ENCODE measurements at places on chromosomes 13 and 19.
A peak's percentile ranks its signal among the peaks of the same experiment; 100 is the strongest.

DNA sequence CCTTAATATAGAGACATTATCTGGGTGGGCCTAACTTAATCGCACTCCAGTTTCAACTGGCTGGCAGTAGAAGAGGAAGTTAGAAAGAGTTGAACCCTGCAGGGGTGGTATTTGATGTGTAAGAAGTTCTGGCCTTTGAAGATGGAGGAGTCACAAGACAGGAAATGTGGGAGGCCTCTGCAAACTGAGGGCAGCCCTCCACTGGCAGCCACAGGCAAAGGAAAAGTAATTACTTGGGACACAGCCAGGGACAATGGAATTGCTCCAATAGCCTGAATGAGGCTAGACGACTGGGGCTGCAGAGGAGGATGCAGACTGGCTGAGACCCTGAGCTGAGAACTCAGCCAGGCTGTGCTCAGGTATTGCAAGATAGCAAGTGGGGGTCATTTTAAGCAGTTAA lies 703.3 kb upstream of the ARGLU1 start:
- DNase-seq, result no peak

DNA sequence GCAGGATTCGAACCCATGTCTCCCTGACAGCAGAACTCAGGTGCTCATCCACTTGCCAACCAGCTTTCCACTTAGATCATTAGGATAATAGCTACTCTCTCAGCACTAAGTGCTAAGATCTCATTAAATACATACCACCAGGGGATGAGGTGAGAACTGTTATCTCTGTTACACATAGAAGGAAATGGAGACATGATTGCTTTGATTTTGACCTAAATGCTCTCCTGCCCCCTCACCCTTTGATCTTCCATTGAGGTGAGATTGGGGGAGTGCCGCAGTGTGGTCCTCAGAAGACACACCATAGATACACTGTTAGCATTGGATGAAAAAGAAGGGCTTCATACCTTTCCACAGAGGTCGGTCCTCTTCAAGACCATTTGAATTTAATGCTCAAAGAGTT lies 38.9 kb upstream of the NPAS1 start:
- no peak for DNase-seq

- DNase-seq, result no peak
Observed at GRCh38 chr19:10422046-10422461, 1.7 kb downstream of the PDE4A start.

GRCh38 chr13:52454820-52455676 lies at the start of gene CKAP2:
Gene CKAP2 (plus strand): TSS chr13:52455478. CDS start chr13:52455557, 79 bp downstream.
- peak; percentile 92 for DNase-seq

GRCh38 chr13:27083183-27083582 lies 88.4 kb downstream of the USP12 start:
- DNase-seq, result no peak

DNA sequence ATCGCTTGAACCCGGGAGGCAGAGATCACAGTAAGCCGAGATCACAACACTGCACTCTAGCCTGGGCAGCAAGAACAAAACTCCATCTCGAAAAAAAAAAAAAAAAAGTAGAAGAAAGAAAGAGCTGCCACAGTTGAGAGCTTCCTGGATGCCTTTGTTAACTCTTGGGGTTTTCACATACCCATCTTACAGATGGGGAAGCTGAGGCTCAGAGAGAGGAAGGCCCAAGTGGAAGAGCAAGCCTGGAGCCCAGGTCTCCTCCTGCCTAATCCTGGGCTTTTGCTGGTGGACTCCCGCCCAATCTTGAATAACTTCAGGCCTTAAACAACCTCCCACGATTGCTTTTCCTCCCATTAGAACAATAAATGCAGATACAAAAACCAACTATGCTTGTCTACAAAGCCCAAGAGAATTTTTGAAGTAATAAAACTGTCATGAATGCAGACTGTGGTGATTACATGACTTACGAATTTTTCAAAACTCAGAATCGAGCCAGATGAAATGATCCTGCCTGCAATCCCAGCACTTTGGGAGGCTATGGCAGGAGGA lies 41.7 kb downstream of the LTBP4 start:
- no peak for DNase-seq

DNA sequence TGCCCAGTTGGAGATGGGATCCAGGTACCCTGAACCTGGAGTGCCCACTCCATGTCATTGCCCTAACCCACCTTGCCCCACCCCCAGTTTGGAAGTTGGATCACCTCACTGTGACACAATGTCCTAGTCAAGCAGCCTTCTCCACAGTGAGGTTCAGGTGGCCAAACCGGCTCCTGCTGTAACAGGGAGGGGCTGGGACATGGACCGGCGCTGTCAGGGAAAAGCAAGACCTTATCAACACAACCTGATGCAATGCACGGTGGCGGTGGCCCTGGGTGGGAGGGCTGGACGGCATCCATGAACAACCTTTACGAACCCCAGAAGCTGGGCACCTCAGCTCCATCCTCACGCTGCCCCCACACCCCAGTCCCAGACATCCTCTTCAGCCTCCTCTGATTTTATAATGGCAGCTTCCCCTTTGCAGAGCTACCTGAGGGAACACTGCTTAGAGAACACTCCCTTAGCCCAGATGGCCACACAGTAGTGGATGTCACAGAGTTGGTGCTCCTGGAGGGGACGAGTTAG lies 1.6 kb upstream of the KRTDAP start:
- DNase-seq, result no peak

DNA sequence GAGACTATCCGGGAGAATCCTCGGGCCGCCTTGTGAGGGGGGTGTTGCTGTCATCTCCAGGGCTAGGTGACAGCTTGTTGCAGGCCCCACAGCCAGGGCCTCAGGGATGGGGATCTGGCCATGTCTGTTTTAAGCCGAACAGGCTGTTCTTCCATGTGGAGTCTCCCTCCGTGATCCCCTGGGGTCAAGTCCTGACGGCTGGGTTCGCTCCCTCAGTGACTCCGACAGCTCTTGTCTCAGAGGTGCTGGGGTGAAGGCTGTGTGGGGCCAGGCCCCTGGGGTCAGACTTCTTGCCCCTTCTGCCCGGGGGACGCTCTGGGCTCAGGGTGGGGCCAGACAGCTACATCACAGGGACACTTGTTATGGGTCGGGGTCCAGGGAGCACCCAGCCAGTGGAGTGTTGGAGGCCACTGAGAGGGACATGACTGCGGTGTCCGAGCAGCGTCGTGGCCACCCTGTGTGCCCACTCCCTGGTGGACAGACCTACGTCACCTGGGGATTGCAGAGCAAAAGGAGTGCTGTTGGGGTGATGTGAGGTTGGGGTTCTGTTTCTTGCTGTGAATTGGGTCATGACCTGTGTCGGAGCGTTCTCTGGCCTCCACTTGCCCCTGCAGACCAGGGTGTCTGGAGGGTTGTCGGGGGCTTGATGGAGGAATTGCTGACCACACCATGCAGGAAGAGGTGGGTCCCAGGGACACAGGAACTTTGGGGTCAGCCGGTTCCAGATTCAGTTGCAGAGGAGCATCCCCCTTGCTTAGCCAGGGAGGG lies 21.5 kb downstream of the EPN1 start:
- DNase-seq, result no peak

DNA sequence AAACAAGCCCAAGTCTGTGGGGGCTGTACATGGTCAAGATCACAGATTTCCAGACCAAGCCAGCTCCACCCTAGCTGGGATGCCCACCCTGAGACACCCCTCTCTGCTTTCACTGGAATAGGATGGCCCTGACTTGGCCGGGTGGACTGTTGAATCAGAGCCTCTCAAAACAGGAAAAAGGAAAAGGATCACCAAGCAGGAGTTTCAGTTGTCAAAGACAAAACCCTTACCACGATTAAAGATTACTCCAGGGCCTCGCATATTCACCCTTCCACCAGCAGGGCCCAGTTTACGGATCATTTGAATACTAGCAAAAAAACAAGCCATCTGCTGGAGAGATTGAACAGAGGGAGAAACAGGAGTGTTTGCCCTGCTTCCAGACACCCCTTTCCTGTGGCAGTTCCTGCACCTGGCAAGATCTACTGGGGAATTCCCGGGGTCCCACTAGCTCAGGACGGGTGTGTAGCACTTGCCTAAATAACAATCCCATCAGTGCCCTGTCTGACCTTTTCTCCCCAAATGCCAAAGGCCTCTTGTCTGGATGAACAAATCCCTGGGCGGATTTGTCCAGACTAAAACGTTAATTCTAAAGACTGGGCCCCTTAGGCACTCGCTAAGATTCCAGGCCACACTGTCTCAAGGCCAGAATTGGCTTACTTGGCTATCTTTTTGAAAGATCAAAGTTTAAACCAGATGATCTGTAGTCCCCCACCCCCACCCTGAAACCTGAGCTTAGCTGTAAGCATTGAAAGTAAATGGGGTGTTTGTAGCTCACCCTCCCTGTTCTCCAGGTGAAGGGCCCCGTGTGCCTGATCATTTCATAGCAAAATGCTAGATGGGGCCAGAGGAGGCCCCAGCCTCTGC lies 38.4 kb downstream of the ACTN4 start:
- DNase-seq, result no peak

DNA sequence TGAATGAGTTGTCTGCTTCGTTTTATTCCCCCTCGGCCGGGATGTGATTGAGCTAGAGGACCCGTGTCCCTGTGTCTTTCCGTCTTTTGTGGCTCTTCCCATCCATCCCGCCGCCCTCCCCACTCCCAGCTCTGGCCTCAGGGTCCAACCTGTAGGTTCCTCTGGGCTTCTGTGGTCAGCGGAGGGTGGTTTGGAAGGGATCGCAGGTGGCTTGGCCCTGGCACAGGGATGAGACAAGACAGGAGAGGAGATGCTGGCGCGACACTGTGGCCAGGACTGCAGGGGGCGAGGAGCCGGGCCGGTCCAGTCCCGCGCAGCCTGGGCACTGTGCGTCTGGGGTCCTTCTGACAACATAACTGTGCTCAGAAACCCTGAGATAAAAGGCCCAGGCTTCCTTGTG lies 2.0 kb downstream of the EVI5L start:
- no peak for DNase-seq

DNA sequence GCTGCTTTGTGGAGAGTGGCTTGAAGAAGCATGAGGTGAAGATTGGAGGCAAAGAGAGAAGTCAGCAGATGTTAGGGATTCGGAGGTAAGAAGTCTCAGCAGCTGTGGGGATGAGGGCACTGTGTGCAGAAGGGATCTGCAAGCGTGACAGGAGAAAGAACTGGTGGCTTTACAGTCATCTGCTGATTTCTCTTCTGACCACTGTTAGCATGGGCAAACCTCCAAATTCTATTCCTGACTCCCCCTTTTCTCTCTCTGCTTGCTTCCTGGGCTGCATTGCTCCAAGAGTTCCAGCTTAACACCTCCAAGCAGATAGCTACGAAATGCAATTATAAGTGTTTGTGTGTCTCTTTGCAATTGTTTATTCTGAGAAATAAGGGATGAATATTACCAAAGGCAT lies 159.6 kb downstream of the GGACT start:
- DNase-seq, result no peak

DNA sequence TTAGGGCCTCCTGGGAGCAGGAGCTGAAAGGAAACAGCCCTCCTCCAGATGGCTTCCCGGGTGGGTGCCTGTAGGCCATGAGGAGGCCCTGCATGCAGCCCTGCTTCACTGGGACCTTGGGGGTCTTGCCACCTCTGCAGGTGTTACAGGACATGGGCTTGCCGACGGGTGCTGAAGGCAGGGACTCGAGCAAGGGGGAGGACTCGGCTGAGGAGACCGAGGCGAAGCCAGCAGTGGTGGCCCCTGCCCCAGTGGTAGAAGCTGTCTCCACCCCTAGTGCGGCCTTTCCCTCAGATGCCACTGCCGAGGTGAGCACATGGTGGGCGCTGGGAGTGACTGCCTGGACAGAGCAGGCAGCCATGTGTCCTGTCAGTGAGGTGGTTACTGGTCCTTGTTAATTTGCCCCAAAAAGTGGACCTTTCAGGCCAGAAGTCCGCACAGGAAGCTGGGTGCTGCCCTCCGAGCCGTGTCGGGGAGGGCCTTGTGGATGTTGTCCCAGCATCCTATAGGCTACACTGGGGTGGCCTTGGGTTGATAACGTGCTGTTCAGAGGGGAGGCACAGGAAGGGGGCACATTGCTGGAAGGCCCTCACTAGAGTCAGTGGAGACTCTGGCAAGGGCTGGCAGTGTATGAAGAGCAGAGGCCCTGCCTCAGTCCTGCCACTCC lies 18.7 kb upstream of the QTRT1 start:
- DNase-seq, result no peak

GRCh38 chr13:24877531-24877930 lies 113.6 kb downstream of the RNF17 start:
- no peak for DNase-seq

DNA sequence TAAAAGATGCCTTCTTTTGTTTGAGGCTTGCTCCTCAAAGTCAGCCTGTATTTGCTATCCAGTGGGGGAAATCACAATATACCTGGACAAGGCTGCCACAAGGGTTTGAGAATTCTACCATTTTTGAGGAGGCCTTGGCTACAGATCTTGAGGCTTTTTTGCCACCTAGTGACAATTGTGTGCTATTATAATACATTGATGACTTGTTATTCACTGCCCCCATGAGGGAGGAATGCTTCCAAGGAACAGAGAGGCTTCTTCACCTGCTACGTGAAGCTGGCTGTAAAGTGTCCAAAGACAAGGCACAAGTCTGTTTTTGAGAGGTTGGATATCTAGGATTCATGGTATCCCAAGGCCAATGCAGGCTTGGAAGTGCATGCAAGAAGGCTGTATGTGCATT lies 72.5 kb downstream of the ZNF708 start:
- DNase-seq, result no peak

DNA sequence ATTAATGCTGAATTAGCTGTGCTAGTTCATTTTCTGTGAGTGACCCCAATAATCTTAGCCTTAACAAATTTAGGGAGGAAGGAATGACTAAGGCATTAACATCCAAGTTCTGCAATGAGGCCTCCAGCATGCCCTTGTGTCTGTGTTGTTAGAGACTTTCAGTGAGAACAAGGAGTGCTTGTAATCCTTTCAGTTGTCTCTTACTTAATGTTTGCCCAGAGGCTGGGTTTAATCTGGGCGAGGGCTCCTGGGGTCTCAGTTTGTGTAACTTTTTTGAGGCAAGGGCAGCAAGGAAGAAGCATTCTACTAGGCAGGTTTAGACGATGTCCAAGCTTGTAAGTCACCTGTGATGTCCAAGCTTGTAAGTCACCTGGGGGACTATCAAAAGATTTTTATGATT lies 24.3 kb downstream of the CCNA1 start:
- DNase-seq, result no peak

GRCh38 chr13:26449063-26449848 lies 108.2 kb upstream of the WASF3 start:
- DNase-seq, result no peak

DNA sequence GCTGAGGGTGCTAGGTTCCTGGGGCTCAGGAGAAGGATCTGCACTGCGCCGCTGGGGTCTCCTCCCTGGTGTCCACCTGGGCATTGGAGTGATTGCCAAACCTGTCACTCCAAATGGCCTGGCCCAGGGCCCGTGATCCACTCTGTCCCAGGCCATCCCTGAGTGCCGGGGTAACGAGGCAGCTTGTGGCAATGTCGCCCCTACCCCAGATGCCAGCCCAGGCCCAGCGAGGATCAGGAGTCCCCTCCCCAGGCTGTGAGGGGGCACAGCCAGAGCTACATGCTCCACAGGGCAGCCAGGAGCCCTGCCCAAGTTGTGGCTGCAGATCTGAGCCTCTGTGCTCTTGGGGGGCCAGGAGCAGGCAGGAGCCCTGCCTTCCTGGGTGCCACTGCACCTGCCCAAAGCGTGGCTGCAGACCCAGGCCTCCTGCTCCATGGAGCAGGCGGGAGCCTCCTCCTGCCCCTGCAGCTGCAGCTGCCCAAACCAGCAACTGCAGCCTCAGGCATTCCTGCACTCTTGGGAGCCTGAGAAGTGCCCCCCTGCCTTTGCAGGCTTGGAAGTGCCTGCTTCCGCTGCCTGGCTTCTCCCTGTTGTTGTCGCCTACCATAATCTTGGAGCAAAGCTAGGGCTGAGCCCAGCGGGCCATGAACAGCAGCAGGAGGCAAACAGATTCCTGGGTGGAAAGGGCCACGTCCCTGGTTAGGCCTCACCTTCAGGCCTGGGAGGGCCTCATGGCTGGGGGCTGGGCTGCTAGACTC lies 4.6 kb downstream of the IGFL4 start:
- no peak for DNase-seq

Measured in T-cell (primary cell).